ENCODE measurements at places on chromosomes 4 and X. TPM values are rescaled to one million over a fixed set of nuclear protein-coding genes. Genes with fewer than 3 reads are reported as not detected.

GABRB1 gene
- total RNA-seq: not detected

ASB9 gene
- total RNA-seq: 3.6 TPM

BBS12 gene
- 0.95 TPM for total RNA-seq

MEPE gene
- total RNA-seq: not detected

ADGRL3 gene
- 18.0 TPM for total RNA-seq

AREG gene
- total RNA-seq: 40.6 TPM

POU3F4 gene
- total RNA-seq: not detected

SASH3 gene
- 1.7 TPM for total RNA-seq

FGF13 gene
- 2.0 TPM for total RNA-seq

HSD17B10 gene
- total RNA-seq: 46.6 TPM

- no peak overlapping the region for H3K4me3 ChIP-seq
- H3K27ac ChIP-seq: no peak overlapping the region
- no peaks in the 10 kb centered on the region for H3K4me1 ChIP-seq
- H3K36me3 ChIP-seq: no peaks in the 10 kb centered on the region
- H3K27me3 ChIP-seq: no peaks in the 10 kb centered on the region
These were observed 11.8 kb downstream of the SLC25A14 start for GRCh38 chrX:130351567-130351966.

- DNase-seq: no peak
- H3K4me1 ChIP-seq: no peaks in the 10 kb centered on the region
- H3K36me3 ChIP-seq: no peaks in the 10 kb centered on the region
- no peak overlapping the region for H3K4me3 ChIP-seq
These were observed 245.8 kb upstream of the SMIM31 start for GRCh38 chr4:164508097-164508496.

DNA sequence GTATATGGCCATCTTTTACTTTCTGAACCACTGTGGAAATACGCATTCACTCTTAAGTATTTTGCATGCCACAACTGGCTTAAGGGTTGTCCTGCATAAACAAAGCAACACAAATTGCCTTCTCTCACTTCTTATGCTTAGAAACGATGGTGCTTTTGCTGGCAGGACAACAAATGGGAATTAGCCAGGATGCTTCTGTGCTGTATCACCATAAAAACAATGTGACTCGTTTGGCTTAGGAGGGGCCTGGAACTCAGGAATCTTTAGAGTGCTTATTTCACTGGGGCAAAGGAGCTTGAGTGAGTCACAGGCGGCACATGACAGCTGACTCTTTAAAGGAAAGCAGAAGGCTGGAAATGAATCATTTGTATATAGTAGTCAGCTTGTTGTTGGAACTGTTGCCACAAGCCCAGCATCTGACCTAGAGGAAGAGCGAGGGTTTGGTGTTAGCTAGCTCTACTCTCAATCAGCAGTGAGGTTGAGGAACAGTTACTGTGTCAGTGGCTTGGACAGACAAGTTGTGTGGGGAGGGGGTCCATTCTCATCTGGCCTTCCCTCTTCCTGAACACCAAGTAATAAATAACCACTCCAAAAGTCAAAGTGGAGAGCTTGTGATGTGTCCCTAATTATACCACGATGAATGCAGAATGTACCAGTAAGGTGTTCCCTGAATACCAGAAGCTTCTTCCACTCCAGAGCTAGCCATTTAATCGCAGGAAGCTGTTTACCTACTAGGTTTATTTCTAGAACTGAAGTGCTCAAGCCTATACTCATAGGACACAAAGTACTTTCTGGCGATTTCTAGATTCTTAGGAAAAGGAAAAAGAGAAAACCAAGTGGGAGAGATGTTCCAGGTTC, 293.1 kb downstream of the CAMK2D start:
- no peaks in the 10 kb centered on the region for H3K27me3 ChIP-seq
- H3K27ac ChIP-seq: peak overlapping the region; percentile 89
- peaks cover 11% of the 10 kb centered on the region for H3K36me3 ChIP-seq

DNA sequence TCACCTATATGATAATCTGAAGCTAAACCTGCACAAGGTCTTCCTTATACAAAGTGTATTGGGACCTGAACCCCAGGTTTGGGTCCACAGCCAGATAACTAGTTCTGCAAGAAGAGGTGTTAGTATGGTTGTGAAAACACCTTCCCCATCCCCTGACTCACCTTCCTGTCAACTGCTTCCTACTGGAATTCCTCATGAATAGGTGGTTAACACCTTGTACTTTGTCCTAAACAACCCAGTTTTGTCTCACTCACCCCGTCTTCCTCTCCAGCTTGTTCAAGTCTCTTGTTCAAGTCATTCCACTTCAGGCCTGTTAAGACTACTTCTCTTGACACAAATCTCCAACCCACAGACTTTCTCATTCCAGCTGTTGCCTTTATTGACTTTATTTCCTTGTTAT, 45.5 kb downstream of the CCNG2 start:
- H3K27me3 ChIP-seq: no peaks in the 10 kb centered on the region
- no peak overlapping the region for H3K4me3 ChIP-seq
- no peak for DNase-seq
- no peak overlapping the region for H3K27ac ChIP-seq

DNA sequence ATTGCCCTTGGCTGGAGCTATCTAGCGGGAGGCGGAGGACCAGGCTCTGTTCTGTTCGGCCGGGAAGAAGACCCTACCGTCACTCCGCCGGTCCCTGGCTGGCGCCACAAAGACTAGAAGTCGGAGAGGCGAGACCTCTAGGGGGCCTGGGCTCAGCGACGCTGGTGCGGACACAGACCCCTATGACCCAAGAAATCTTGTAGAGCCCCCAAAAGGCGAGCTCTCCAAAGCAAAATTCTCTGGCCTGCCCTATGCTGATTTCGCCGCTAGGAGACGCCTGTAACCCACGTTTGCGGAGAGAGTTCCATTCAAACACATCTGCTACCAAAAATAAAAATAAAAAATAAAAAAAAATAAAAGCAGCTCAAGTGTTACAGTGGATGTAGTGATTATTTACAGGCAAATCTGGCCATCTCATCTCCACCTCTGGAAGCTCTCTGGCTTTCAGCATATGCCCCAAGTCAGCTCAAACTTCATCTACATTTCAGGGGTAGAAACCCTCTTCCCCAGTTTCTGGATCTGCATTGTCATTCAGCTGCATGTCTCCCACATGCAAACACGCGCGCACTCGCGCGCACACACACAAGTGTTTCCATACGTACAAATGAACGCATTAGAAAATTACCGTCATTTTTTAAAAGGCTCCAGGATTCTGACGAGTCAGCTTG, 2.4 kb upstream of the PCDH10 start:
- H3K4me1 ChIP-seq: peaks cover 58% of the 10 kb centered on the region
- no peak overlapping the region for H3K27ac ChIP-seq
- peaks cover 68% of the 10 kb centered on the region for H3K27me3 ChIP-seq
- no peaks in the 10 kb centered on the region for H3K36me3 ChIP-seq
- H3K4me3 ChIP-seq: peak overlapping the region; percentile 47

DNA sequence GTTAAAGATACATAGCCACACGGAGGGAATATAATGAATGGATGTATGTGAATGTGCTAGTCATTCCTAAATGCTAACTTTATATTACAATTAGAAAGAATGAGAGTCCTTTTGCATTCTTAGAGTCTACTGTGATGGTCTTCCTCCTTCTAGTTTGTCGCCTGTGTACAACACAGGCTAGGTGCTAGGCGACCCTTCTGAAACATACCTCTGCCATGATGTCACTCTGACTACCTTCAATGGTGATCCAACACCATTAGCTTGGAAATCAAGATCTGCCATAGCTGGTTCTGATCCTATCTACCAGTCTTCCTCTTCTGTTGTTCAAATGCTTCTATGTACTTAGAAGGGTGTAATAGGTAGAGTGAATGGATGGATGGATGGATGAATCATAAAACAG, 151.2 kb downstream of the MGST2 start:
- no peak for DNase-seq
- H3K36me3 ChIP-seq: no peaks in the 10 kb centered on the region
- H3K27ac ChIP-seq: no peak overlapping the region
- peaks cover 48% of the 10 kb centered on the region for H3K4me1 ChIP-seq
- H3K27me3 ChIP-seq: no peaks in the 10 kb centered on the region
- H3K4me3 ChIP-seq: no peak overlapping the region

DNA sequence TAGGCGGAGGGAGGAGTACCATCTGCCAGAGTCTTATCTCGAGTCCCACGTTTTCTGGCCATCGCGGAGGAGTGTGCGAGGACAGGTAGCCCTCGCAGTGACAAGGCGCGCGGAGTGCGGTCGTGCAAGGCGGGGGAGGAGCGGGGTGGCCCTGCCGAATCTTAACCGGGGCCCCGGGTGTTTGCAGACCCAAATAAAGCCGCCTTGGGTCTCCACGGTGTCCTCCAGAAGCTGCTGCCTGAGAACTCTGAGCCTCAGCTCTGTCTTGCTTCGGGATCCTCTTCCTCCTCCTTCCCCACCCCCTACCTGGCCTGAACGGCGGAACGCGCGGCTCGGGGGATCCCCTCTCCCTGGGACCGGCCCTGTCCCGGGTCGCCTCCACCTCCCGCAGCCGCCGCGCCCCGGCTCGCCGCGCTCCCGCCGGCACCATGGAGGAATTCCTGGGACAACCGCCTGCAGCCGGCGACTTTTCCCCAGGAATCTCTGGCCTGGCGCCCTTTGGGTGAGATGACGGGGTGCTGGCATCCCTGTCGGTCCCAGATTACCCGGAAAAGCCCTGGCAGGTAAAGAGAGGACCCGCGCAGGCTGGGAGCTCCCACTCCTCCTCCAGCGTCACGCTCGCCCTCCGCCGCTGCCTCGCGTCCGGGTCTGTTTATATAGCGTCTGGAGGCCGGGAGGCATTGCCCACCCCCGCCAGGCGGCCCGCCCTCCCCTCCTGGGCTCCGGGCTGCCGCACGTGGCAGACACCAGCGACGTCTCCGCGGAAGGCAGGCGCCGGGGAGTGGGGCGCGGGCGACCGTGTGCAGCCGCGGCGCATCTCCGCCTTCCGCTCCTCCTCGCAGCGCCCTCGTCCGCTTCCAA, at the start of gene GALNTL6:
TSS of gene GALNTL6 (plus strand) at position 740 of the 861 bp plus-strand sequence.
- H3K4me3 ChIP-seq: peak within 1 kb of the TSS; percentile 47
- H3K27ac ChIP-seq: no peak within 1 kb of the TSS
- no peaks in the 10 kb centered on the region for H3K36me3 ChIP-seq
- DNase-seq: no peak

DNA sequence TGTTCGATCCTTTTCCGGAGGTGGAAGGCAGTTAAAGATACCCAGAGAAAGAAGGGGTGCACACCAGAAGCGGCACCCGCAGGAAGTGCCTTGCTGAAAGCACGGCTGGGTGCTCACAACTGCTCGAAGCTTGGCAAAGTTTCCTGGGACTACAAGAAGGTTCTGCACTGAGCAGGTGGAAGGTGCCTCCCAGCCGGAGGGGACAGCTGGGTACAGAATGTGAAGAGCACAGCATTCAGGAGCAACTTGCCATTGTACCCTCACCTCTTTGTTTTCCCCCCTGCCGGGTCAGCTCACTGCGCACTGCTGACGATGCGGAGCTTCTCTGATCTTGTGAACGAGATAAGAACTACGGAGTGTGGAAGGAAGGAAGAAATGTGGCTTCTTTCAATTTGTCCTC, 289.2 kb downstream of the FBXW7 start:
- H3K4me1 ChIP-seq: peaks cover 10% of the 10 kb centered on the region
- H3K36me3 ChIP-seq: no peaks in the 10 kb centered on the region
- H3K27ac ChIP-seq: no peak overlapping the region
- H3K27me3 ChIP-seq: no peaks in the 10 kb centered on the region
- no peak overlapping the region for H3K4me3 ChIP-seq

GRCh38 chr4:147136310-147136709, 190.6 kb upstream of the TTC29 start:
- no peaks in the 10 kb centered on the region for H3K4me1 ChIP-seq
- H3K27ac ChIP-seq: no peak overlapping the region
- H3K27me3 ChIP-seq: no peaks in the 10 kb centered on the region
- no peak for DNase-seq
- no peak overlapping the region for H3K4me3 ChIP-seq

DNA sequence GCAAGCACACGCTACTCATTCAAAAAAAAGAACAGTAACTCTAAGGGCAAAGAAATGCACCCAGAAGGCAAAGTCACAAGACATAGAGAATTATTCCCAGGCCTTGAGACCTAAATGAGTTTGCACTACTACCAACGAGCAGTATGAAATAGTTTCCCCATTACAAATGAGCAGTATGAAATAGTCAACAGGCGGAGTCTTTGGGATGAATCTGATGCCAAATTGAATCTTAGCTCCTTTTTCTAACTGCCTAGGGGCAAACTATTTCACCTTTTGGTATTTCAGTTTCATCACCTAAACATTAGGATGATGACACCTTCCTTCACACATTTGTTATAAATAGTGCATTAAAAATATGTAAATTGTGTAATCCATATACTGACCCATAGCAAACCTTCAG, 213.0 kb upstream of the FAT4 start:
- no peaks in the 10 kb centered on the region for H3K36me3 ChIP-seq
- H3K27ac ChIP-seq: no peak overlapping the region
- no peaks in the 10 kb centered on the region for H3K27me3 ChIP-seq

GRCh38 chrX:31251336-31251735, 179.5 kb upstream of the FTHL17 start:
- H3K36me3 ChIP-seq: no peaks in the 10 kb centered on the region
- H3K27me3 ChIP-seq: no peaks in the 10 kb centered on the region
- DNase-seq: no peak
- H3K4me3 ChIP-seq: no peak overlapping the region
- H3K27ac ChIP-seq: no peak overlapping the region
- no peaks in the 10 kb centered on the region for H3K4me1 ChIP-seq

GRCh38 chr4:88613417-88613875, 21.2 kb downstream of the HERC3 start:
- H3K4me3 ChIP-seq: no peak overlapping the region
- DNase-seq: no peak
- peak overlapping the region; percentile 89 for H3K27ac ChIP-seq
- H3K4me1 ChIP-seq: peaks cover 72% of the 10 kb centered on the region
- no peaks in the 10 kb centered on the region for H3K27me3 ChIP-seq

DNA sequence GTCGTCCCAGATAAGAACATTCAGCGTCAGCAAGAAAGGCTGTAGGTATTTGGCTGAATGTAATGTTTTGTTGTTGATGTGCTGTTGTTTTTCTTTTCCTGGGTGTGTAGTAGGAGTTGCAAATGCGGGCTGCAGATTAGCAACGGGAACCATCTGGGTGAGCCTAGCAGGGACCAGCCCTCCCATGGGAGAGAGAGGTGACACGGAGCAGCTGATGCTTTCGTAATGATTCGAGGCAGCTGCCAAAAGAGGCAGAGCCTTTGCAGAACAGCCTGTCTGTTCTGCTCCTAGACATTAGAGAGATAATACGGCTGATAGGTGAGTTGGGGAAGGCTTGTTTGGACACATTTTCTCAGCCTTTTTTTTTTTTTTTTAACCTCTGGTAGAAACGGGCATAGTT, 25.3 kb downstream of the ARSF start:
- DNase-seq: no peak
- H3K27ac ChIP-seq: no peak overlapping the region
- H3K4me3 ChIP-seq: no peak overlapping the region
- H3K27me3 ChIP-seq: no peaks in the 10 kb centered on the region
- H3K4me1 ChIP-seq: peaks cover 3% of the 10 kb centered on the region

GRCh38 chr4:114132830-114133229, 153.4 kb upstream of the ARSJ start:
- H3K36me3 ChIP-seq: no peaks in the 10 kb centered on the region
- no peak for DNase-seq
- H3K27ac ChIP-seq: no peak overlapping the region
- H3K27me3 ChIP-seq: no peaks in the 10 kb centered on the region
- H3K4me3 ChIP-seq: no peak overlapping the region
